CD8-positive, alpha-beta memory T cell (primary cell): ENCODE measurements at places on chromosomes 4 and X.

GRCh38 chr4:86939729-86940575, 5.1 kb downstream of the AFF1 start:
- DNase-seq = no peak

- no peak for DNase-seq
Measured at GRCh38 chr4:40579983-40580382, 49.7 kb downstream of the RBM47 start.

GRCh38 chr4:55568905-55569504, 22.3 kb upstream of the CLOCK start:
- no peak for DNase-seq

DNA sequence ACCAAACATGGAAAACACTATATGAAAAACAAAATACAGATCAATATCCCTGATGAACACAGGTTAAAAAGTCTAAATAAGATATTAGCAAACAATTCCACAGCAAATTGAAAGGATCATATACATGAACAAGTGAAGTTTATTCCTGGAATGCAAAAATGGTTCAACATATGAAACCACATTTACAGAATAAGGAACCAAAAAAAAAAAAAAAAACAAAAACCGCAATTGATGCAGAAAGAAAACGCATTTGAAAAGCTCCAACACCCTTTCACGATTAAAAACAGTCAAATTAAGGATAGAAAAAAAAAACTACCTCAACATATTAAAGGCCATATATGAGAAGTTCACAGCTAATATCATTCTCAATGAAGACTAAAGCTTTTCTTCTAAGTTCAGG, 45.4 kb upstream of the STS start:
- DNase-seq = no peak

- no peak for DNase-seq
Measured at GRCh38 chr4:33961761-33962160, 2282.6 kb downstream of the ARAP2 start.

DNA sequence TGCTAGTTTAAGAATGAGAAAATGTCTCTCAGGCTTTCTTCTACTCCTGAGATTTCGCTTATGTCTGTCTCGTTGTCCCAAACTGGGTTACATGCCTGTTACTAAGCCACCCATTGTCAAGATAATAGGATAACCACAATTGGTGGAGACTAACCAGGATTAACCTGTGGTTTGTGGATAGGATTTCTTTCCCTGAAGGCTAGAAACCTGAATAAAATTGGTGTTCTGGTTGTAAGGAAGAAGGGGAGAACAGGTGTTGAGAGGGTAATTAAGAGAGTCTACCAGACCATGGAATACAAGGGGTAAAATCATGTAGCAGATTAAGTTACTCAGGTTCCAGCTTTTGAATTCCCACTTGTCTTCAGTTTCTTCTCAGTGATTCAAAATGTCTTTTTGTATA, 225.4 kb downstream of the CPE start:
- no peak for DNase-seq

- DNase-seq = no peak
Measured at GRCh38 chr4:10732235-10732913, 47.8 kb upstream of the CLNK start.

DNA sequence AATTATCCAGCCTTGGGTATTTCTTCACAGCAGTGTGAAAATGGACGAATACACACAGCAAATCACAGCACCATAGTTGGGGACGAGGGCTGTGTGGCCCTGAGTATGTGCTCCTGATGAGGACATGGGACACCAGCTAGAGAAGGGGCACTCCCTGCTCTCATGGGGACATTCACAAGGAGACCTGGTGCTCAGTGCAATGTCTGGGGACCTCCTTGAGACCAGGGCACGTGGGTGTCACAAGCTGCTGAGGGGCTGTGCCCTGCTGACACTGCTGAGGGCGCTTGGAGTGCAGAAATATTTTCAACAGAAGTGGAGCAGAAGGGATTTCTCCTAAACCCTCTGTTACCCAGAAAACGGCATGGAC, 65.4 kb downstream of the TRMT44 start:
- no peak for DNase-seq

GRCh38 chr4:144338834-144339233, 198.3 kb upstream of the GYPA start:
- no peak for DNase-seq

DNA sequence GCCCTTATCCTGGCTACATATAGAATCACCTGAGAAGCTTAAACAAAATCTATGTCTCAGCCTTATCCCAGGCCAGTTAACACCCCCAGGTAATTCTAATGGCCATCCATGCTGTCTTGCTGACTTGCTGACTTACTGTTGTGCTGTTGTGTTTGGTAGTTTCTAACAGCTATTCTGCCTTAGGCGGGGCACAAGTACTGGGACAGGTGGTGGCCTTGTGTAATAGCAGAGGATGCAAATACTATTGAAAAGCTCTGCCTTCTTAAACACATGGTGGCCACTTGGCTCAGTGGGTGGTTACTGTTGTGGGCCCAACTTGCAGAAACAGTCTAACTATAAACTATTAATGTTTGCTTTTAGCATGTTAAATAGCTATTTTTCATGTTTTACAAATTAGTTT, 56.2 kb downstream of the CDS1 start:
- DNase-seq = no peak

- no peak for DNase-seq
Measured at GRCh38 chr4:122229857-122230256, 77.7 kb downstream of the BLTP1 start.

GRCh38 chrX:75784680-75785491, at the start of gene MAGEE2:
TSS of gene MAGEE2 (minus strand) at chrX:75785254. CDS start at chrX:75785051, 203 bp downstream.
- DNase-seq = no peak

DNA sequence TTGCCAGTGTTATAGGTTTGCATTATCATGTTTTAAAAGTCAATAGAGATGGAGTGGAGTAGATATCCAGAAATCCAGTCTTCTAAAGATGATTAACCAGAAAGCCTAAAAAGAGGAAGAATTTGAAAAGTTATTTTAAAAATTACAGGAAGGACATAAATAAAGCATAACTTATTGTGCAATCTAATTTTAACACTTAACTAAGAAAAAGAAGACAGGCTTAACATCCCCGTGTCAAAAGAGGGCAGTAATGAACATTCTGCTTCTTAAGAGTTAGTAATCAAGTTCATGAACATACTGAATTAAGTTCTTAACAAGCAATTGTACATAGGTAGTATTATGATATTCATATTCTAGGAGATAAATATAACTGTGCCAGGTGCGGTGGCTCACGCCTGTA, 39.3 kb downstream of the ELF2 start:
- DNase-seq = no peak

DNA sequence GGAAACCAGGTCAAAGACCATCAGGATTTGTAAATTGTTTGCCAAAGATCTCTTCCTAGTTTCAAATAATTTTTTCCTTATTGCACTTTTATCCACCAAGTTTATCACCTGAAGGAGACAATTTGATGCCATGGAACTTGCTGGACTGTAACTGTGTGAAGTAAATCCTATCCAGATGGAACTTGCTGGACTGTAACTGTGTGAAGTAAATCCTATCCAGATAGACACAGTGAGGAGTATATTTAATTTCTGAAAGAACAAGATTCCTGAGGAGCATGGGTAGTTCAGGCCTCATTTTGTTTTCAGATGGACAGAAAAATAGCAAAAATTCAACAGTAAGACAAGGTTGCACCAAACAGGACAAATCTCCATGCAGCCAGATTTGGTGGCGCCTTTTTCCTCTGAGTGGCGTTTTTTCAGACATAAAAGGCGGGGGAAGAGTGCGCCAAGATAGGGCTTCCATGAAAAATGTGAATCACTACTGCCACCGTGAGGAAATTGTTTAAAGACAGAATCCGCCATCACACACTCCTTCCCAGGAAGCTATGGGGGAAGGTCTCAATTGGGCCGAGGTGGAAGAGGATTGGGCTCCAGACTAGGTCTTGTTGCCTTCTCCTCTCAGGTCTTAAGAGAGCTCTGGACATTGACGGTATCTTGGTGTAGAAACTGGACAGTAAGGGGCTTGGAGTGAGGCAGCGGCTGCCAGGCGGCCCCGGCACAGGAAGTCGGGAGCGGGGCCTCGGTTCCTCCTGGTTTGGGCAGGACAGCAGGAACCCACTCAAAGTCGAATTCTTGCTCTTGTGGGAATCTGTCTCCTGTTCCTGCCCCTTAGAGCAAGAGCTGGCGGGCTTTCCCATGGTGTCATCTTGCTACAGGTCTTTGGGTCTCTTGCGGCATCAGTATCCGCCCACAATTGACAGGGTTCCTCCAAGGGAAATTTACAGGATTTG, 234.7 kb downstream of the OR13H1 start:
- no peak for DNase-seq

DNA sequence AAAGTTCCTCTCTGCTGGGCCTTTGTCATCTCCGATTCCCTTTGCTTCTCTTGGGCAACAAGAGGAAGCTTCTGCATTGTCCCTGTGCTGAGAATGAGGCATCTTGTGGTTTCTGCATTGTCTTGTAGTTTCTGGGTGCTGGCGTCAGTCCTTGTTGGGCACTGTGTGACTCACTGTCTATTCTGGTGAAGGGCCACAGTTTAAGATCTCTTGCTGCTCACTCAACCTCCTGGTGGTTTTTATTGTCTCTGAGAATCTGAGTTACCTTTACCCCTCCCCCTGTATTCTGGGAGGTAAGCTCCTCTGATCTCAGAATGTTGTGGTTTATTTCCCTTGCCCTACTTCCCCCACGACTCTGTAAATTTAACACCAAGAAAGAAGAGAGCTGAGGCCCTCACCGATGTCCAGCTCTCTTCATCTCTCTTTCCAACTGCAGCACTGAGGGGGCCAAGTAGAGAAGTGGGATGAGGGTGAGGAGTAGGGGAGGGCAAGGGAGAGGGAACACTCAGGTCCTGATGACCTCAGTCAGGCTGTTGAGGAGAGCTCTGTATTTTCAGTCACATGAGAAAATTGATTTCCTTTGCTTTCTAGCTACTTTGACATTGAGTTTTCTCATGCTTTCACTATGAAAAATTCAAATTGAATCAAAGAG, 441.6 kb upstream of the PITX2 start:
- no peak for DNase-seq

DNA sequence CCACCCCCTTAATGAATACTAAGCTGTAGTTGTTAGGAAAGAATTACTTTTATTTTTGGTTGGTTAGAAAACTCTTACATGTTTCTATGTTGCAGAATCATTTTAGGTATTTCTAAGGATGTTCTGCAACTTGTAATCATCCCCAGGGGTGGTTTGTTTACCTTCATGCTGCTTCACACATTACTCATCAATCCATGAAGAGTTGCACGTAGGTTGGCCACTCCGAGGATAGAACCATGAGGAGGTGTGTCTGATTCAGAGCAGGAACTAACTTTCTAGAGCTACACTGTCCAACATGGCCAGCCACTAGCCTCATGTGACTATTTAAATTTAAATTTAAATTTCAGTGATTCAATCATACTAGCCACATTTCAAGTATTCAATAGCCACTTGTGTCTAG, 127.2 kb upstream of the FRMPD4 start:
- no peak for DNase-seq

DNA sequence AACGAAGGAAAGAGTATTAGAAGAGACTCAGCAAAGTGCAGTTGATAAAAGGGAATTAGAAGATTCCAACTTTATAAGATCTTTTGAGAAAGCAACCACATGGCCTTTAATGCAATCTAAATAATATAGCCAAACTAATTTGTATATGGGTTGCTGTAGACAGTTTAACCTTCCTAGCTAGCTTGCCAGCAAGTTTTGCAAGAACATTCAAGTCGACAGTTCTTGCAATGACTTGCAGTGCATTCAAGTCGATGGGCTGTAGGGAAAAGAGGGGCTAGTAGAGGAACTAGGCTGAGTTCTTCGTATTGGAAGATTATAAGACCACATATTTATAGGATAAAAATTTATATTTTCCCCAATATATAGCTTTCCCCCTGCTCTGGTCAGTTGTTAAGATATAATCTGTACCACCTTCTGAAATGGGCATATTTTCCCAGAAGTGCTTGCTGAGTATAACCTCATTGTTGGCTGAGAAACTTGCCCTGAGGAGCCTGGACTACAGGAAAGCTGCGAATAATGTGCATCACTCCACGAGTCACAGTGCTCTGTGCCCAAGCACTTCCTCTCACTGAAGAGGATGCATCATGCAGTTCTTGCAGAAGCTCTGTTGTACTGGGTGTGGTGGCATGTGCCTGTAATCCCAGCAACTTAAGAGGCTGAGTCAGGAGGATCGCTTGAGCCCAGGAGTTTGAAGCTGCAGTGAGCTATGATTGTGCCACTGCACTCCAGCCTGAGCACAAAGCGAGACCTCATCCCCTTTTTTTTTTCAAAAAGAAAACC, 56.7 kb downstream of the DOCK11 start:
- DNase-seq = no peak

DNA sequence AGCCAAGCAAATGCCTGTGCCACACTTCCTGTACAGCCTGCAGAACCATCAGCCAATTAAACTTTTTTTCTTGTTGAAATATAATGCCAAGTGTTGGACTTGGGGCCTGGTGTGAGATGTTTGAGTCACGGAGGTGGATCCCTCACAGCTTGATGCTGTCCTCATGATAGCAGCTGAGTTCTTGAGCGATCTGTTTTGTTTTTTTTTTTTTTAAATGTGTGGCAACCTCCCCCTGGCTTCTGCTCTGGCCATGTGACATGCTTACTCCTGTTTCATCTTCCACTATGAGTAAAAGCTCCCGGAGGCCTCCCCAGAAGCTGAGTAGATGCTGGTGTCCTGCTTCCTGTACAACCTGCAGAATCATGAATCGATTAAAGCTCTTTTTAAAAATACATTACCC, 973.3 kb upstream of the FTHL17 start:
- DNase-seq = no peak

- no peak for DNase-seq
Measured at GRCh38 chr4:41930139-41930831, 4.9 kb upstream of the TMEM33 start.

DNA sequence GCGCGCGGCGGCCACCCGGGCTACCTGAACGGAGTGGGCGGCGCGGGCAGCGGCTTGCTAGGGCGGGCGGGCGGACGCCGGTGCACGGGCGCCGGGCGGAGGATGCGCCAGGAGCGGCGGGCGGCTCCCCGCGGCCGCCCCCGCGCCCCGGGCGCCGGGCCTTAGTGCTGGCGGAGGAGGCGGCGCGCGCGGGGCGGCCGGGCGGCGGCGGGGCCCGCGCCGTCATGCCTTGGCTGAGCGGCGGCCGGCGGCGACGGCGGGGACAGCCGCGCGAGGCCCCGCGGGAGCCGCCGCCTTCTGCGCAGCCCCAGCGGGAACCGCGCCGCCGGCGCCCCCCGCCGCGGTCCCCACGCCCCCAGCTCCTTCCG, 48.2 kb downstream of the CLDN34 start:
- DNase-seq = no peak
